ENCODE measurements at places on chromosomes 16 and 17. TPM values are rescaled to one million over a fixed set of nuclear protein-coding genes. Genes with fewer than 3 reads are reported as not detected.

Gene CMTM4
- 19.6 TPM for total RNA-seq

Gene CYB5D1
- 12.8 TPM for total RNA-seq

Gene OMG
- 0.11 TPM for total RNA-seq

Gene TMEM204
- total RNA-seq: 4.8 TPM

Gene ADAD2
- not detected for total RNA-seq

Gene ABCC12
- not detected for total RNA-seq

Gene SPPL2C
- under 0.01 TPM for total RNA-seq

Gene CBX8
- total RNA-seq: 6.9 TPM

Gene KRTAP9-2
- not detected for total RNA-seq

Gene GPR139
- not detected for total RNA-seq

Gene NHLRC4
- total RNA-seq: 2.0 TPM

Gene ITFG1
- 68.2 TPM for total RNA-seq

Gene GSDMA
- total RNA-seq: not detected

Gene KDM6B
- 7.5 TPM for total RNA-seq

Gene ARHGAP23
- 57.9 TPM for total RNA-seq

Gene DOC2A
- 0.22 TPM for total RNA-seq

Gene TAT
- total RNA-seq: not detected

Gene TBC1D3E
- not detected for total RNA-seq

Gene TEX14
- total RNA-seq: 0.11 TPM

Gene TRIM25
- total RNA-seq: 32.6 TPM

Gene HAPSTR1
- total RNA-seq: 106 TPM

Gene RHBDF1
- total RNA-seq: 39.8 TPM

Gene CNGB1
- not detected for total RNA-seq

Gene TBC1D3H
- not detected for total RNA-seq

Gene ST6GALNAC2
- 0.89 TPM for total RNA-seq

Gene IL21R
- total RNA-seq: 5.2 TPM

All from uterine smooth muscle cell (primary cell).